Activated gamma-delta T cell (primary cell): ENCODE measurements at places on chromosomes 2 and 18.
A peak's percentile ranks its signal among the peaks of the same experiment; 100 is the strongest.

GRCh38 chr2:150505178-150505577 is 17.7 kb upstream of the RND3 start:
- DNase-seq: no peak

GRCh38 chr2:71243634-71244301 is 16.9 kb upstream of the PAIP2B start:
- no peak for DNase-seq

DNA sequence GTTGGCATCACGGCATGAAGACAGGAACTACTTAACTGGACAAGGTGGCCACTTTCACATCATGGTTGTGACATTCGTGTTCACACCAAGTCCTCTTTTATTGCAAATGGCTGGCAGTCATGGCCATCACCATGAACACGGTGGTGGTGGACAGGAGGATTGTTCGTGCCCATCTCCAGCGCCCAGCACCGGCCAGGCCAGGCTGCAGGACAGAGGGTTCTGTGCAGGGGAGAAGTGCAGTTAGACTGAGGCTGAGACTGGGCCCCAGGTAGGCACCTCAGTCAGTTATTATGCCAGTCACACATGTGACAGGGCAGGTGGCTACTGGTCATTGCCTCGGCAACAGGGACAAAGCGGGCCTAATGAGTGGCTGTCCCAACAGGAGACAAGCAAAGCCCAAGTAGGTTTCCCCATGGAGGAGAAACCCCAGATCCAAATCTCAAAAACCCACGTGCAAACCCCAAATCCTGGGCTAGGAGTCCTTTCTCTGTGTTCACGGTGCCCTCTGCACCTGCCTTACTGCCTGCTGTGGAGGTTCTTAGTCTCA is 468.1 kb upstream of the MYT1L start:
- no peak for DNase-seq

GRCh38 chr2:84716564-84716963 is 164.3 kb downstream of the TRABD2A start:
- DNase-seq: no peak

DNA sequence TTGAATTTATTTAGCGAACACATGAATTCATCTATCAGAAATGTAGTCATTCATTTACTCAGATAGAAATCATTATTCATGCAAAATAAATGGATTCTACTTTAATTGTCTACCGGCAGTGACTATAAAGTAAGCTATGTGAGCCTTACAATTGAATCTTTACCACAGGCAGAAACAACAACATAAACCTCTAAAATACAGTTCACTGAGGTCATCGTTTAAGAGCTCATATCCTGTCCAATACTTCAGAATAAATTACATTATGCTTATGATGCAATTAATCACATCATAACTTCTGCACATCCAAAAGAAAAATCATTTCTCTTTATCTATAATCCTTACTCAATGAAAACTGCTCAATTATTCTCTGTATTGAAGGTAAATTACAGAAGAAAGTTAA is 244.7 kb downstream of the HNMT start:
- no peak for DNase-seq

- no peak for DNase-seq
Observed at GRCh38 chr2:60998628-60999545, 18.6 kb upstream of the PEX13 start.

- no peak for DNase-seq
Observed at GRCh38 chr2:167602122-167602521, 645.3 kb downstream of the STK39 start.

DNA sequence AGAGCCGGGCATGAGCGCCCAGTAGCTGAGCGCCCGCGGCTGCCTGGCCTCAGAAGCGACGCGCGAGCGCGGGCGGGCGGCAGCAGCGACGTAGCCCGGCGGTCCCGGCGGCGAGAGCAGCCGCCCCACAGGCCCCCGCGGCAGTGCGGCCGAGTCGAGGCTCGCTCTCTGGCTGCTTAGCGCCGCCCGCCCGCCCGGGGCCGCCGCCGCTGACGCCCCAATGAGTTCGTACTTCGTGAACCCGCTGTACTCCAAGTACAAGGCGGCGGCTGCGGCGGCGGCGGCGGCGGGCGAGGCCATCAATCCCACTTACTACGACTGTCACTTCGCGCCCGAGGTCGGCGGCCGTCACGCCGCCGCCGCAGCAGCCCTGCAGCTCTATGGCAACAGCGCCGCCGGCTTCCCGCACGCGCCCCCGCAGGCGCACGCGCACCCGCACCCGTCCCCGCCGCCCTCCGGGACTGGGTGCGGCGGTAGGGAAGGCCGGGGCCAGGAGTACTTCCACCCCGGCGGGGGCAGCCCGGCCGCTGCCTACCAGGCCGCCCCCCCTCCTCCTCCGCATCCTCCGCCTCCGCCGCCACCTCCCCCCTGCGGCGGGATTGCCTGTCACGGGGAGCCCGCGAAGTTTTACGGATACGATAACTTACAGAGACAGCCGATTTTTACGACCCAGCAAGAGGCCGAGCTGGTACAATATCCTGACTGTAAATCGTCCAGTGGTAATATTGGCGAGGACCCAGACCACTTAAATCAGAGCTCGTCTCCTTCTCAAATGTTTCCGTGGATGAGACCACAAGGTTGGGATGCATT is 847 bp downstream of the HOXD8 start:
- DNase-seq: peak; percentile 26

DNA sequence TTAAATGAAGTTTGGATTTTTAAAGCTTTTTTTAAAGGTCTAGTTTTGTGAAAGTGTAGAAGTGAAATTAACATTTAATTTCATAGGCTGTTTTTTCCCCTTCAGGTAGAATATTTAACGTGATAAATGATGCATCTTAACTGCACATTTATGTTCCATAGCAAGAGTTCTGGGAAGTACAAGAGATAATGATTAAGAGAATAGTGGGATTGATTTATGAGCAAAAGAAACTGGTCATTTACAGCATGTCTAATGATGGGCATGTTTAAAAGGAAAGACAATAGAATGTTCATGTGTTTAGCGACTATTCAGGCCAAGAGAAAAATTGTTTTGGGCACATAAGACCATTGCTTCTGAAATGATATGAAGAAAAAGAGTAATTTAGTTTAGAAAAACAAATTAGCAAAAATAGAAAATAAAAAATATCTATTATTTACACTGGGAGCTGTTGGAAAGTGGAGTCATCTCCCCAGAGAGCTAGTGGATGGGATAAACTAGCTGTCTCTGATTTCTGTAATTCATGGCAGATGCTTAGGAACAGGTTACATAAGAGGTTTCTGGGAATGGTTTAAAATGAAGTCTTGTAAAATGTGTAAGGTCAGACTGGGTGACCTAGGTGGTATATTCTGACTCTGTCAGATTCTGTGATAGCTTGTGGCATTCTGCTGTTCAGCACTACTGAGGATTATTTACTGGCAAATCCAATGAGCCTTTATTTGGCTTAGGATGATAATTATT is 60.7 kb downstream of the WDR7 start:
- DNase-seq: no peak

DNA sequence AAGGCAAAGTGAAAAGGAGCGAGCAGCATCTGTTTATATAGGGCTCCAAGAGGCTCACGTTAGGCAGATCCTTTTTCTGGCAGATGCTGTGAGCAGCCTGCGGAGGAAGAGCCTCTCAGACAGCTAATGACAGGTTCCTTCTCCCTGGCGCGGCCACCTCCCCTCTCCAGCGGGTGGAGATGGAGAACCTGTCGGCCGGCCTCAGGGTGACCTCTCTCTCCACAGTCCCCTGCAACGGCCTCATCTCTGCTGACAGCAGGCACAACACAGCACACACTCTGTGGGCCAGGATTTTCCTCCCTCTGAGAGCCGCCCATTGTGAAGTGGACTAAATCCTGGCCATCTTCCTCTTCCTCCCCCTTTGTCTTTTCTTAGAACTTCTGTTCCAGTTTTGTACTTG is 119.8 kb downstream of the PRKCE start:
- no peak for DNase-seq

- no peak for DNase-seq
Observed at GRCh38 chr18:74013955-74014354, 133.7 kb downstream of the FBXO15 start.

GRCh38 chr2:239456940-239457339 is 56.1 kb upstream of the HDAC4 start:
- DNase-seq: no peak

DNA sequence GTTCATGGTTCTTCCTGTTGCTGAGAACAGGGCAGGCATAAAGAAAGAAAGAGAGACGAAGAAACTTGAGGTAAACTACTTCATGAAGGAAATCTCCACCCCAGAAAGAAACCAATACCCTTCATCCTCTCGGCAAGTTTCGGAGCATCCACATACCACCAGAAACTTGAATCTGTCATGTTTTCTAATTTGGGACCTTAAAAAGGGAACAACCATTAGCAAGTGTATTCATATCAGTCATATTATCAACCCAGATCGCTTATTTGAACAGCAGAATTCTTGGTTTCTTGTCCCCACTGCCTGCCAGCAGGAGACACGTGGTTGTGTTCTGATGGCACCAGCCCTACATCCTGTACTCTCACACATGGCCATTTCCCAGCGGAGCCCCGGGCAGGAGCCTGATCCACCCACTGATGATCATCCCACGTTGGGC is 53.2 kb upstream of the FZD7 start:
- no peak for DNase-seq

DNA sequence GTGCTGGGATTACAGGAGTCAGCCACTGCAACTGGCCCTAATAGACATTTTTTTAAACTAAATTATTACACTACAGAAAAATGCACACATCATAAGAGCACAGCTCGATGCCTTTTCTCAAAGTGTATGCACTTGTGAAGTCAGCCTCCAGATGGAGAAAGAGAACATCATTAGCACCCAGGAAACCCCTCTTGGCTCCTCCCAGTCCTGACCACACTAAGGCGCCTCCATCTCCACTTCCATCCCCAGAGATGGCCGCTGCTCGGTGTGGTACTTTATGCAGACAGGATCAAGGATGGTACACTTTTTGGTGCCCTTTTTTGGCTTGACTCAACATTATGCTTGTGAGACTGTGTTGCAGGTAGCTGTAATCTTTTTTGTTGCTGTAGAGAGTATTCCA is 34.8 kb downstream of the RRM2 start:
- no peak for DNase-seq

GRCh38 chr2:96342085-96342484 is 6.5 kb downstream of the NCAPH start:
- DNase-seq: no peak

DNA sequence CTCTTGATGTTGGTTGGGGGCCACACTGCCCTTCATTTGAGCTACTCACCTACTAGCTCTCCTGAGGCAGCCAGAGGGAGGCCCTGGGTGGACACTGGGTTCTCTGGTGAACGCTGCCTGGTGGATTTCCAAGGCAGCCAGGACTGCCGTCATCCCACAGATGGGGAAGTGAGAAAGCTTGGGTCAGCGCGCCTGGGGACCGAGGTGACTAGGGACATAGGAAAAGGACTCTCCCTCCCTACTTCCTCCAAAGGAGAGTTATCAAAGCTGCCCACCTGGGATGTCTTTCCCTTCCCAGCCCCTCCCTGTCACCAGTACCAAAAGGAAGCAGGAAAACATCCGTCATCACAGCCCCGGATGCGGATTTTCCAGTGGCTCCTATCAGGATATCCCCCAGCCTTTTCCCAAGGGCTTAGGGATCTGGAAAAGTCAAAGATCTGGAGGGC is 3.8 kb upstream of the SEMA4C start:
- DNase-seq: no peak

- no peak for DNase-seq
Observed at GRCh38 chr2:230068651-230069055, at the start of gene SLC16A14. Gene SLC16A14, minus strand, starts transcription at chr2:230068924. Its CDS starts 9,572 bp downstream, at chr2:230059352.

- DNase-seq: no peak
Observed at GRCh38 chr2:136765256-136766072, at the start of gene THSD7B. Gene THSD7B, plus strand, starts transcription at chr2:136765545. Its CDS starts 116,634 bp downstream, at chr2:136882179.

- no peak for DNase-seq
Observed at GRCh38 chr18:37412829-37413228, 152.8 kb downstream of the CELF4 start.

DNA sequence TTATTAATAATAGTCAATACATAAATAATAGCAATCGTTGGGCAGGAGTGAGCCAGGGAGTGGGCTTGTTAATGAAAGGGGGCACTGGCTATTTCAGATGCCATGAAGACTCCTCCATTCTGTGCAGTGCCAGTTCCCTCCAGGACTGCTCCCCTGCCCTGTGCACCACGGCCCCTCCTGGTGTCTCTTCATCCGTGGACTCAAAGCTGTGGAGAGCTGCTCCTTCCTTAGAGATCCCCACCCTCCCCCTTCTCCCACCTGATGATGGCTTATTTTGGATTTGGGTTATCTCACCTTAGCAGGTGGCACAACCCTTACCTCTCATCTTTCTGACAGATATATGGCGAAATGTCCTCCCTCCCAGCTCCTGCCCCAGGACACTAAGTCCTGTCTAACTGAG is 3.1 kb upstream of the CELF4 start:
- no peak for DNase-seq

DNA sequence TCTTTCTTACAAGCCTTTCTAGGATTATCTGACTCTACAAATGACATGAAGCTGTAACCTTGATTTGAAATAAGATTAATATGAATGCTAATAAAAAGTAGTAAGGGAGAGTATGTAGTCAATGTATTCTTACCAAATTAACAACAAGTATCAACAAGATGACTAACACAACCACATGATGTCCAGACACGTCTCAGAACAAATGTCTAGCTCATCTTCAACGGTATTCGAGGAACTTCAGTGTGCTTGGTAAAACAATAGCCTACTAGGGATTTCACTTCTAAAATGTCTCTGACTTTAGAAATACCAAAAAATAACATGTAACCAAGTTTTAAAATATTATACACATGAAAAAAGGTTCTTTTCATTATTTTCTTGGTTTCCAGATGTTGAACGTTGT is 3.4 kb downstream of the HDLBP start:
- DNase-seq: no peak

DNA sequence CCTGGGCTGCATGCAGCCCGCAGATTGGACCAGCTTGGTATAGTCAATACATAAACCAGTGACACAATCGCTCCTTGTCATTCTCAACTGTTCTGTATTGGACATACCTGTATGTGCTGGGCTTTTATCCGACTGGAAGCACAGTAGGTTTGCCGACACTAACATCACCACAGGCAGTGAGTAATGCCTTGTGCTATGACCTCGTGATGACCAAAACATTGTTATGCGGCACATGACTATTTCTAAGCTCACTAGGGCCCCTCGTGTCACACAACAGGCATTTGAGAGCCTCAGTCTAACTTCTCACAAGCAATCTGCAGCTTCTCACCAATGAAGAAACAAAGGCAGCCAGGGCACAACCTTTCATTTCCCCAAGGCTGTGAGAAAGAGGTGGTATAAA is 320.8 kb downstream of the AFF3 start:
- DNase-seq: no peak

- DNase-seq: no peak
Observed at GRCh38 chr2:190858817-190859216, 21.8 kb upstream of the GLS start.

DNA sequence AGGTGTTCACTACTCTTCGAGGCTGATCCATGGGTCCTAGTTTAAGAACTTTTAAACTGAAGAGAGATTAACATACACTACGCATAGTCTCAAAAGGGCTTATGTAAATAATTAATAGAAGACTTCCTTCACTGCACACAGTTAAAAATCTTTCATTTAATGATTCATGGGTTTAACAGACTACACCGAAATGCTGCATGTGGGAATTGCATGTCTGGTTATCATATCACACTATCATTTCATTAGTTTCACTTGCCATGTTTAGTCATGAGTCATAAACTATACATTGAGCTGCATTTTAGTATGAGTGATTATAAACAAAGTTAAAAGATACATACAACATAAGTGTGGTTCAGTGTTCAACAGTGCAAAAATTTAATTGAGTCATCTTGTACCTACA is 31.2 kb downstream of the GLS start:
- DNase-seq: no peak

- no peak for DNase-seq
Observed at GRCh38 chr2:7060156-7060555, 142.9 kb downstream of the RNF144A start.
